ENCODE measurements at places on chromosomes 5 and 9. TPM values are rescaled to one million over a fixed set of nuclear protein-coding genes. Genes with fewer than 3 reads are reported as not detected.

CXCL14 gene
- total RNA-seq: 0.26 TPM

LHX6 gene
- not detected for total RNA-seq

ANXA2R gene
- total RNA-seq: 1.8 TPM

BNIP1 gene
- 12.5 TPM for total RNA-seq

ZBTB34 gene
- 7.9 TPM for total RNA-seq

FRMD3 gene
- total RNA-seq: 2.6 TPM

NDUFAF2 gene
- 10.0 TPM for total RNA-seq

ALDH7A1 gene
- 37.1 TPM for total RNA-seq

GFPT2 gene
- total RNA-seq: 12.2 TPM

PIP5K1B gene
- 0.13 TPM for total RNA-seq

HAVCR1 gene
- total RNA-seq: not detected

GABRA1 gene
- total RNA-seq: 0.17 TPM

BTF3 gene
- total RNA-seq: 175 TPM

F12 gene
- total RNA-seq: not detected

LCN1 gene
- total RNA-seq: 0.20 TPM

IFNA2 gene
- total RNA-seq: not detected

C9orf50 gene
- 0.26 TPM for total RNA-seq

PRRT1B gene
- total RNA-seq: not detected

MED7 gene
- total RNA-seq: 7.0 TPM

PTRH1 gene
- 17.3 TPM for total RNA-seq

NUTM2F gene
- not detected for total RNA-seq
